Ecto neural progenitor cell (in vitro differentiated cells): ENCODE measurements at places on chromosomes 4 and X.

- no peak for DNase-seq
Observed at GRCh38 chr4:95838192-95838591, 1.7 kb upstream of the PDHA2 start.

- DNase-seq = no peak
Observed at GRCh38 chr4:1399508-1400190, 6.6 kb downstream of the NKX1-1 start.

- DNase-seq = no peak
Observed at GRCh38 chrX:45007598-45007997, 134.6 kb downstream of the KDM6A start.

- no peak for DNase-seq
Observed at GRCh38 chr4:149604827-149605226, 210.8 kb downstream of the IQCM start.

DNA sequence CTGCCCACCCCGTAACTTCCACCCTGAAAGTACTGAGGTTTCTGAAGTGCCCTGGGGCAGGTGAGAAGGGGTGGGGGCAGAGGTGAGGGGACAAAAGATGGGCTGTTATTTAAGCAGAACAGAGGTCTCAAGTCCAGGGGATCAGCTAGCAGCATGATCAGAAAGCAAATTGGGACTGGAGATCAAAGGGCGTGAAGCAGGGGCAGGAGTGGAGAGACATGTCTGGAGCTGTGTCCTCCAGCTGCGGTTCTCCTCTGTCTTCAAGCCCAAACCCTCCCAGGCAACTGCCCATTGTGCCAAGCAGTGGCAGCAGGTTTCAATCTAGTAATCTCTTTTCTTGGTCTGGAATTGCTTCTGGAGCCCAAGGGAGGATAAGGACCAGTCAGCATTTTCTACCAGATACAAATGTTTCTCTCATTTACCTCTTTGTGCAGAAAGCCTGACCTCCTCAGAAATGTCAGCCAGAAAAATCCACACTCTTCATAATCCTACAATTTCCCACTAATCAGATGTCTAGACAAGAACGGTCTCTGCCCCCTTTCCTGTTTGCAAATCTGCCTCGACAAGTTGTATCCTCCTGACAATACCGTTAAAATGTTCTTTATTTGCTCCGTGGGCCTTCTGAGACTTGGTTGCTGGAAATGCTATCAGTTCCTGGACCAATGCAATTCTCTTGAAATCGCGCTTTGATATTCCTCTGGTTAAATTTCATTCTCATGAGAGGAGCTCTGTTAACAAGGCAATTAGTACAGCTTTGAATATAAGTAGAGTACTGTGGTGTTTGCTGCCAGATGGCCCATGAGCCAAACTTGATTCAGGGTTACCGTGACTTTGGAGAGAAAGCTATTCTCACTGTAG, 23.2 kb upstream of the RASL11B start:
- DNase-seq = no peak

- no peak for DNase-seq
Observed at GRCh38 chr4:99790796-99791617, 25.6 kb upstream of the DAPP1 start.

- DNase-seq = no peak
Observed at GRCh38 chr4:770022-770421, 55.9 kb downstream of the CPLX1 start.

DNA sequence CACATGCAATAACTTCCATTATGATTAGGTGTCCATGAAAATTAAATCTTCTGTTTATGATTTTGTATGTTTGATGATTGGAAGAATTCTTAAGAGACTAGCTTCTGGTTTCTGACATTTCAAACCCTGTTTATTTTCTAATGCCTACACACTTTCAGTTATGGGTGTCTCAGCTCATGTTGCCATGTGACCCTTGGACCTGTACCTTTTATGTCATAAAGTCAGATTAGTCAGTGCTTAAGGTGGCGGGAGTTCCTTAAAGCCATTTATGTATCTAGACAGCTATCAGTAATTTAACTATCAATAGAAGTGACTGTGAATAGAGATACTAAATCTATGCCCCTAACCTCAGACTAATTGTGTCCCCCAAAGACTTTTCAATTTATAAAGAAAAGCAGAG, 155.6 kb downstream of the GBA3 start:
- no peak for DNase-seq

DNA sequence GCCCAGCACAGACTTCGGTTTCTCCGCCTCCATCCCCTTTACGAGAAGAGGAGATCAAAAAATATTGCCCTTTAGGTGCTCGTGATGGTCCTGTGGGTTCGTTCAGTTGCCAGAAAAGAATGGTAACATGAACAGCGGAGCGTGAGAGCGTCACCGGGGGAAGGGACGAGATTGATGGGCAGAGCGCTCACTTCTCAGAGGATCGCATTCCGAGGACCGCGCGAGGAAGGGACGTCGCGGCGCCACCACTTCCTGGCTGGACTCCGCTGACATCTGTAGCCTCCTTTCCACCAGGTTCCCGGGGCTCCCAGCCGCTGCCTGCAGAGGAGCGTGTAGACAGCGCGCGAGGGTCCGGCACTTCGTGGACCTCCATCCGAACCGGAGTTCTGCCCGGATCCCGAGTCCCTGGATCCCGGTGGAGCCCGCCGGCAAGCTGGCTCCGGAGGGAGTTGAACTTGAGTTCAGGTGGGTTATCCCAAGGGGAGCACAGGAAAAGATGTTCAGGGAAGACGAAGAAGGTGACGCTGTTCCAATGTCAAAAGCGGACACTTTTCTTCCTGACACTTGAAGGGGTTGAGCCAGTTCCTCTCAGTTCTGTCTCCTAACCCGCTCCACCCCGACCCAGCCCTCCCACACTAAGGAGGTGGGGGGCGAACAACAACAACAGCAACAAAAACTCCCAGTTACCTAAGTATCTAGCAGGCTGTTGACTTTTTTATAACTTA, 484 bp downstream of the GALNTL6 start:
- DNase-seq = peak; percentile 63

- no peak for DNase-seq
Observed at GRCh38 chr4:82578935-82579334, 17.1 kb upstream of the TMEM150C start.

- no peak for DNase-seq
Observed at GRCh38 chrX:119728487-119728886, 29.9 kb upstream of the SOWAHD start.

- no peak for DNase-seq
Observed at GRCh38 chr4:112889619-112890527, 159.6 kb upstream of the ANK2 start.

DNA sequence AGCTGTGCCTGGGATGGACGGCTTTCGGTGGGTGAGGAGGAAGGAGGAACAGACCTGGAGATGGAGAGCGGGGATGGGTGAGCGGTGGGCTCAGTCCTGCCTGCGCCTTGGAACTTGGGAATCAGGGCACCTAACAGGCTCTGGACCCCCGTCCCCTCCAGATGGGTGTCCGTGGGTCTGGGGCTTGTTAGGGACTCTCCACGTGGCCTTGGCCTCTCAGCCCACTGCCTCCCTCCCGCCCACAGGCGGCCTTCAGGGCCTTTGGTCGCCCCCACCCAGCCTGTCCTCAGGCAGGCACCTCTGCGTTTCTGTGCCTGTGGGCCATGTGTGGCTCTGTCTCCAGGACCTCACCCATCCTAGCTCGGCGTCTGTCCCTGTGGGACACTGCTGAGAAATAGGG, 29.0 kb downstream of the TRMT44 start:
- DNase-seq = no peak

DNA sequence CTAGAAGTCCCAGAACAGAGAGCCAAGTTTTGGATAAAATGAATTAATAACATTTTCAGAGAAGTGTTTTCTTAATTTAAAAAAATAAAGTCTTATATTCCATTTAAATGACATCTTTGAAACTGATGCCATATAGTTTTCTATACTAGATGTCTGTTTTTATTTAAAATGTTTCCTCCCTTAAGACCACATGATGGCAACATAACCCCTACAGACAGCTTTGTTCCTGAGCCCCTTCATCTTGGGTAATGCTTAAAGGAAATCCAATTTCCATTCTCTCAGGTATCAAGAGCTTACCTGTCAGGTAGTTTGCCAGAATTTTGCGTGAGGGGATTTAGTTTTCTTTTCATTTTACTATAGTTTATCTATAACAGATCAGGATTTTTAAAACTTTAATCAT, 181.4 kb upstream of the UGT8 start:
- no peak for DNase-seq

DNA sequence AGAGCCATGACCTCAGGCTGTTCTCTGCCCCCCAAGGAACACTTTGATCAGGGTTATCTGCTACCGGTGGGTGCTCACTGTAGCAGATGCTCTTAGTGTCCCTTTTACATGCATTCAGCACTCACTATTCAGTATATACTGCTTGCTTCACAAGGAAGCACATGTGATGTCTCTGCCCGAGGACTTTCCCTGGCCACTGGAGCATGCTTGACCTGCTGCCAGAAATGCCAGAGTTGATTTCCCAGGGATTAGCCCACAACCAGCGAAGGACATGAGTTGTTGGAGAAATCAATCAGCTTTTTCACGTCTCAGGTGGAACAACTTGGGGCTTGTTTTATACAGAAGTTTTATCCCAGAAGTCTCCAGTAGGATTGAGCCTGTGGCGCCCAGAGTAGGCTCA, 51.2 kb upstream of the RPS6KA3 start:
- DNase-seq = no peak

- no peak for DNase-seq
Observed at GRCh38 chr4:10567766-10568165, 110.5 kb upstream of the ZNF518B start.

- DNase-seq = no peak
Observed at GRCh38 chr4:153523164-153523796, 57.1 kb downstream of the TMEM131L start.

- DNase-seq = peak; percentile 49
Observed at GRCh38 chrX:42195506-42195905, 272.2 kb upstream of the CASK start.

- DNase-seq = no peak
Observed at GRCh38 chrX:74506317-74507115, 85.2 kb downstream of the SLC16A2 start.

DNA sequence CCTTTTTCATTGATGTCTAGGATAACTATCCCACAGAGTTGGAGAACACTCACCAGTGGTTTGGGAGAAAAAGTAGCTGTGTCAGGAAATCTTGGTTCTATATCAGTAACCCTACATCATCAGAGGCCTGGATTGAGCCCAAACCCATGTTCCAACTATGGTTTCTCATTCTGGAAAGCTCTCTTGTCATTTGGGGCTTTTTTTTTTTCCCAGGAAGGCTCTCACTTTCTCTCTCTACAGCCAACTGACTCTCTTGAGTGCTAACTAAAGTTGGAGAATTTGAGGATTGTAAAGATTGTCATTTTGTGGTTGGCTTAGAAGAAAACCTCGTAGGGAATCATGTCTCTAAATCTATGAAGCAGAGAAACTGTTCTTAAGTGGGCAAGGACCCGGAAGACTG, 228.2 kb upstream of the DIPK2B start:
- DNase-seq = no peak

GRCh38 chrX:56066016-56066415, 166.1 kb upstream of the KLF8 start:
- no peak for DNase-seq

- DNase-seq = no peak
Observed at GRCh38 chr4:125975861-125976397, 661.2 kb downstream of the FAT4 start.

GRCh38 chr4:1601852-1602654, 82.1 kb downstream of the FAM53A start:
- DNase-seq = no peak

DNA sequence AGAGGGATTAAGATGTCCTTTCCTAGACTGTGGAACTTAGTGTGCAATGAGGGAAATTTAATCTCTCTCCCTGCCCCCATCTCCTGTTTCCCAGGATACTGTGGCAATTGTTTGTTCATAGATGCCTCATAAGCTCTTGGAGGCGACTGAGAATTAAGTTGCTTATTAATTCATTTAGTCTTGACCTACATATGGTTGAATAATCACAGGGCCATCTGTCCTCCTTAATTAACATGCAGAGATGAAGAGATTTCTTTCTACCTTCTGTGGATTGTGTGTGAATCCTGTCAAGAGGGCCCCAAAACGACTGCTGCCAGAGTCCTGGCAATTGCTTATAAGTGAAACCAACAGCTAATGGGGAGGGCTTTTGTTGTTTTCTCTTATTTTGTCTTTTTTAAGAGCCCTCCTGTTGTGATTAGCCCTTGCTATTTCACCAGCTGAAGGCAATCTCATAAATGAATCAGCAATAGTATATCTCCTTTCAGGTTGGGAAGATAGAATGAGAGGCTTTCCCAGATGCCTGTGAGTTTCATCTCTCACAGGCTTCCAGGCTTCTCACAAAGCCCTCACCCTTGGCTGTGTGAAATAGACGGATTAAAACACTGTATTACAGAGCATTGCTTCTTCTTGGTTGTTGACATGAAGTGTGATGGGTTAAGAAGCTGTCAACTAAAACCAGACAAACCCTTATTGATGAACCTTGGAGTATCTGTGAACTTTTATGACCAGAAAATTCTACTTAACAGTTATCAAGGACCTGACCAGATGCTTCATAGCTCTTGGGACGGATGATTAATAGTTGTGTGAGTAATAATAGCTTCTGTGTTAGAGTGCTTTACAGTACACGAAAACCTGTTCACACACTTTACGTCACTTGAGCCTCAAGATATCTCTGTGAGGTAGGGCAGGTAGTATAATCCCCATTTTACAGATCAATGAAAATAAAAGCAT, 58.5 kb downstream of the PGRMC2 start:
- no peak for DNase-seq

DNA sequence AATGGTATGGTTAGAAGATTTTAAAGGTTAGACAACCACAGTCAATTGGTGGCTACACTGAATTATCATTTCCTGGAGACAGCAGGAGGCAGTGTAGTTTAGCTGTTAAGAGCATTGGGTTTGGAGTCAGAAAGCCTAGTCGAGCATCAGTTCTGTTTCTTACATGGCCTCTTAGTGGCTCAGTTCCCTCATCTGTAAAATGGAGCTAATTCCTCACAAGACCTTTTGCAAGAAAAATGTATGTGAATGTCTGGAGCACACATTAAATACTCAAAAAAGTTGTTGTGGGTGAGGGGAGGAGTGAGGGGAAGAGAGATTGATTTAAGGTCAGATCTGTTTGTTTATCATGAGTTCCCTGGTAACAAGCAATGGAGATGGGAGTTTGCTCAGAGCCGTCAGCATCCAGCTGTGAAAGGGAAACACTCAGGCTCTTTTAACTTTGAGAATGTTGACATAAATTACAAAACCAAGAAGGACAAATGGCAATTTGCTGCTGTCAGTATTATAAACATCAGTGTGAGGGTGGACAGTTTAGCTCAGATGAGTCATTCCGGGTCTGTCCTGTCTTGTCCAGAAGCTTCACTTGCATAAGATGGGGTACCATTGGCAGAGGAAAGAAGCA, 98.2 kb upstream of the PGRMC2 start:
- no peak for DNase-seq

DNA sequence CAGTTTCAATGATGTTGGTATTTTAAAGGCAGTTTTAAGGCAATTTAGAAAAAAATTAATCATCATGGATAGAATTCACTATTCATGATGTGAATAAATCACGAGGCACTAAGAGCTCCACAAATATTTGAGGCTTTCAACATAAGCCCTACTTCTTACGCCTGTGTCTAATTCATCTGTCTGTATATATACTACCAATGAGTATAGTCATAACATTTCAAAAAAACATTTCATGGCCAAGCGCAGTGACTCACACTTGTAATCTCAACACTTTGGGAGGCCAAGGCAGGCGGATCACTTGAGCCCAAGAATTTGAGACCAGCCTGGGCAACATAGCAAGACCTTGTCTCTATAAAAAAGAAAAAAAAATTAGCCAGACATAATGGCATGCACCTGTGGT, 56.5 kb downstream of the FBXL5 start:
- no peak for DNase-seq
